CD4-positive, alpha-beta memory T cell (primary cell): ENCODE measurements at places on chromosomes 1 and 21.

- H3K36me3 ChIP-seq, result no peaks in the 10 kb centered on the region
- DNase-seq, result no peak
- no peak overlapping the region for H3K27ac ChIP-seq
- H3K4me1 ChIP-seq, result no peaks in the 10 kb centered on the region
- H3K27me3 ChIP-seq, result no peaks in the 10 kb centered on the region
Measured at GRCh38 chr1:53637511-53638359, 101.2 kb downstream of the GLIS1 start.

DNA sequence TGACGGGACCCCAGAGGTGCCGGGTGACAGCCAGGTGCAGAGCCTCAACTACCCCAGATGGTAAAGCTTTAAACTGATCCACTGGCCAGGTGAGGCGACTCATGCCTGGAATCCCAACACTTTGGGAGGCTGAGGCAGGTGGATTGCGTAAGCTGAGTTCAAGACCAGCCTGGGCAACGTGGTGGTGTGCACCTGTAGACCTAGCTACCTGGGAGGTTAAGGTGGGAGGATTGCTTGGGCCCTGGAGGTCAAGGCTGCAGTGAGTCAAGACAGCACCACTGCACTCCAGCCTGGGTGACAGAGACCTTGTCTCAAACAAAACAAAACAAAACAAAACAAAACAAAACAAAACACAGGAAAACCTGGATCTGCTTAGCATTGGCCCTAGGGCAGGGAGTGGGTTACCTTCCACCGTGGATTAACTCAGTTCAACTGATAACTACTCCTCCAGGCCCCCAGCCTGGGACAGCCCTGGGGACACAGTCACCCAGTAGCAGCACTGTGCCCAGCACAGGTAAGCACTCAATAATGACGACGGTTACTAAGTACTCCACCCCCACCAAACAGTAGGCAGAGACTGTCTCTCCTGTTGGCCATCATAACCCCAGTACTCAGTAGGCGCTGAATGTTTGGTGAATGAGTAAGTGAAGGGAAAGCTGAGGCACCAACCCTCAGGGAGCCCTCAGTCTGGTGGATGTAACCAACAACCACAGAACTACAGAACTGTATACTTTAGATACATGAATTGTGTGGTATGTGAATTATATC, 21.6 kb downstream of the SLC66A1 start:
- no peaks in the 10 kb centered on the region for H3K27me3 ChIP-seq
- H3K4me1 ChIP-seq, result no peaks in the 10 kb centered on the region
- no peak overlapping the region for H3K27ac ChIP-seq
- no peaks in the 10 kb centered on the region for H3K36me3 ChIP-seq
- no peak for DNase-seq
- no peak overlapping the region for H3K4me3 ChIP-seq

DNA sequence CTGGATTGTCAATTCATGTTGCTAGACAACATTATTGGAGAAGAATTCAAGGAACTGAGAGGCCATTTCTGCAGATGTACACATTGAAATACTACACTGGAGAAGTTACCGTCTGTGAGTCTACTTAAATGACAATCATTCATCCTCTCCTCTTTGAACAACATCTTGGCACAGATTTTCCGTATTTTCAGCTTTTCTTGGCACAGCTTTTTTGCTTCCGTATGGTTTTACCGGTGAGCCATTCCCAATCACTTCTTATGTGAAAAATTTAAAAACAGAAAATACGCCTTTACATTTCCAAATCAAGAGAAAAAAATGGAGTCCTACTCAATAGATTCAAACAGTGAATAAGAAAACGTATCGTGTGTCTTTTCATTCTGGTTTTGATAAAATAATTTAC, 1493.7 kb downstream of the AMY1C start:
- H3K36me3 ChIP-seq, result no peaks in the 10 kb centered on the region
- no peaks in the 10 kb centered on the region for H3K4me1 ChIP-seq
- DNase-seq, result no peak
- no peak overlapping the region for H3K4me3 ChIP-seq
- no peaks in the 10 kb centered on the region for H3K27me3 ChIP-seq

- H3K27me3 ChIP-seq, result no peaks in the 10 kb centered on the region
- H3K4me1 ChIP-seq, result peaks cover 71% of the 10 kb centered on the region
- H3K4me3 ChIP-seq, result no peak overlapping the region
- no peak for DNase-seq
- H3K36me3 ChIP-seq, result no peaks in the 10 kb centered on the region
Measured at GRCh38 chr1:181014477-181015250, 8.0 kb downstream of the STX6 start.

DNA sequence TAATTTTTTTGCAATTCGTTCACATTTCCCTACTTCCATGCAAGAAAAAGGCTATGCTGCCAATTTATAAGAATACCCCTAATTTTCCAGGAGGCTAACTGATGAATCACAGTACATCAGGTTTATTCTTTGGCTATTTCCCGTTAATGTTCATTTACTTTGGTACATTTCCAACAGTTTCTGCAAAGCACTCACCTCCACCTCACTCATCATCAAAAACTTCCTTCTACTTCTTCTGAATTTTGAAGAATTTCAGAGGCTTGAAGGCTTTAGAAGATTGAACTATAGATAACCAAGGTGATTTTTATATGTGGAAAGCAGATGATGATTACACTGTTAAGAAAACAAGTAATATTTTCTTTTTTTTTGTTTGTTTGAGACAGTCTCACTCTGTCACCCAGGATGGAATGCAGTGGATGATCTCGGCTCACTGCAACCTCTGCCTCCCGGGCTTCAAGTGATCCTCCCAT, 60.5 kb upstream of the HP1BP3 start:
- no peaks in the 10 kb centered on the region for H3K27me3 ChIP-seq
- no peaks in the 10 kb centered on the region for H3K4me1 ChIP-seq
- no peak for DNase-seq
- H3K36me3 ChIP-seq, result peaks cover 4% of the 10 kb centered on the region

- DNase-seq, result no peak
- H3K4me3 ChIP-seq, result no peak overlapping the region
- H3K27ac ChIP-seq, result no peak overlapping the region
- H3K4me1 ChIP-seq, result peaks cover 10% of the 10 kb centered on the region
- no peaks in the 10 kb centered on the region for H3K27me3 ChIP-seq
Measured at GRCh38 chr1:44515416-44515815, 110.4 kb downstream of the RNF220 start.

DNA sequence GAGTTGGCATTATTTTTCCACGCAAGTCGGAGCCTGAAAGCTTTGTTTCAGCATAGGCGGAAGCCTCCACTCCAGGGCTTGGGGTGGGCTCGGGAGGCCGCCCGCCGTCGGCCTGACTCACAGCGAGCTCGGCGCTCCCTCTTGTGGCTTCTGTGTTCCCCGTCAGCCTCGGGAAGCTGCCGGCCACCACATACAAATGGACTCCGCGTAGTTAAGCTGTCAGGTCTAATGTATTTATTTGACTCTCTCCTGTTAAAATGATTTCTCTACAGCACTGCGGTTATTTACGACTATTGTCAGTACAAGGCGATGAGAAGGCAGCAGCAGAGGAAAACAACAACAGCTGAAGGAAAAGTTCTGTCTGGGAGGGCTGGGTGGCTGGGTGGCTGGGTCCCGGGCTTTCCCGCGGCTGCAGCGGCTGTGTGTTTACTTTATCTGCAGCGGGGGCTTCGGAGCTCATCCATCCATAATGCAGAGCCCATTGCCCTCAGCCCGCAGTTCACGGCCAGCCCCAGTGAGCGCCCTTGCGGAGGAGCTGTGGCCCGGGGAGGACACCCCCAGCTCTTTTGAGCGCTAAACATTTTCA, 375.7 kb upstream of the CAMK1G start:
- H3K27ac ChIP-seq, result no peak overlapping the region
- H3K36me3 ChIP-seq, result no peaks in the 10 kb centered on the region
- no peaks in the 10 kb centered on the region for H3K4me1 ChIP-seq

- no peaks in the 10 kb centered on the region for H3K4me1 ChIP-seq
- no peaks in the 10 kb centered on the region for H3K27me3 ChIP-seq
- peaks cover 6% of the 10 kb centered on the region for H3K36me3 ChIP-seq
- DNase-seq, result no peak
- no peak overlapping the region for H3K4me3 ChIP-seq
Measured at GRCh38 chr1:167416506-167416905, 101.8 kb downstream of the CD247 start.

DNA sequence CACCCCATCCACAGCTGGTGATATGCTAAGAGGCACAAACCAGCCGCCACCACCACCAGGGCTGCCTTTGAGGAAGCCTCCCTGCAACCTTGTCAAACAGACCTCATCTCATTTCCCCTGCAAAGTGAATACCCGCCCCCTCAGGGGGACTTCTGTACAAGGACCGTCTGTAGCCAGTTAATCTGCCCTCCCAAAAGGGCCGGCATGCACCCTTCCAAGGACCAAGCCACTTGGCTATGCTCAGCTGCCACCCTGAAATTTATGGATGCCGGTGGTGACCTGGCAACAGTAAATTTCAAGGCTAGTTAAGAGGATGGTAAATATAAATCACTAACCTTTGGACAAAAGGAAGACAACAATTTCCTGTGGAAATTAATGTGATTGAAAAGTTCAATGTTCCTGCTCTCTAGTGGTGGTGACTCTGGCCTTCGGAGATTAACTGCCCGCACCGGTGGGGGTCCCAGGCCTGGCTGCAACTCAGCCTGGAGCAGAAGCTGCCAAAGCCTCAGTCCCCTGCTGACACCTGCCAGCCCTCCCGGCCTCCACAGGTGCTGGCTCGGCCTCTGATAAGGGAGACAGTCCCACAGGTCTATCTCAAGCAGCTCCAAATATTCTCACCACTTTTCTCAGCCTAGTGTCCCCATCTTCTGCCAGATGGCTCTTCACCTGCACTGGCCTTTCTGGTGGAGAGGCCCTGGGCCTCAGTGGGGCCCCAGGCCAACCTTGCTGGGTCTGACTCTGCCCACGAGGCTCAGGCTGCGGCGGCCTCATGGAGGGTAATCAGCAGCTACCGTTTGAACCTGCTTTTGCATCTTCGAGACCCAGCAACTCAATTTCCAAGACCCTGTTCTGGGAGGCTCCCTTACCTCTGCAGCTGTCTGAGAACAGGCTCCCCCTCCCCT, 12.2 kb downstream of the TMEM53 start:
- DNase-seq, result no peak
- no peak overlapping the region for H3K4me3 ChIP-seq

DNA sequence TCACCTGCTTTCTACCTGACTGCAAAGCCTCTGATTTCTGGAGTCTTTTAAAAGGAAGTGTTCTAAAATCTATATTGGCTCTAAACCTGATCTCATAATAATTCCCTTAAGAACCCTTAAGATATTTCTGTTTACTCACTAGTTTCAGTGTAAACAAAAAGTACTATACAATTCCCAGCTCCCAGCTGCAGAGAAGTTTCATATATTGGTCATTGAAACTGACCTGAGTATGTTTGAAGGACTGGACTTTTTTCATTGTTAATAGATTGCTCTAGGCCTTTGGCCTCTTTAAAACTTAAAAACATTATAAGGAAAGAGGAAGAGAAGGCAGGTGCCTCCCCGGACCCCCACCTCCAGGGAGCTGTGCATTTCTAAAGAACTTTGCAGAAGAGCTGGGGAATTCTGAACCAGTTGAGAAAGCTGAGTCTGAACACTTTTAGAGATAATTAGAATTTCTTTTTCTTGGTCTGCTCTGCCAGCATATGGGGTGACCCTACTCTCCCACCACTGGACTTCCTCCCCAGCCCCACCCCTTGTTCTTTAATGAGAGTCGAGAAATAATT, 23.7 kb downstream of the CLIC6 start:
- no peak overlapping the region for H3K27ac ChIP-seq
- H3K36me3 ChIP-seq, result no peaks in the 10 kb centered on the region
- H3K4me3 ChIP-seq, result no peak overlapping the region
- DNase-seq, result no peak
- no peaks in the 10 kb centered on the region for H3K27me3 ChIP-seq

DNA sequence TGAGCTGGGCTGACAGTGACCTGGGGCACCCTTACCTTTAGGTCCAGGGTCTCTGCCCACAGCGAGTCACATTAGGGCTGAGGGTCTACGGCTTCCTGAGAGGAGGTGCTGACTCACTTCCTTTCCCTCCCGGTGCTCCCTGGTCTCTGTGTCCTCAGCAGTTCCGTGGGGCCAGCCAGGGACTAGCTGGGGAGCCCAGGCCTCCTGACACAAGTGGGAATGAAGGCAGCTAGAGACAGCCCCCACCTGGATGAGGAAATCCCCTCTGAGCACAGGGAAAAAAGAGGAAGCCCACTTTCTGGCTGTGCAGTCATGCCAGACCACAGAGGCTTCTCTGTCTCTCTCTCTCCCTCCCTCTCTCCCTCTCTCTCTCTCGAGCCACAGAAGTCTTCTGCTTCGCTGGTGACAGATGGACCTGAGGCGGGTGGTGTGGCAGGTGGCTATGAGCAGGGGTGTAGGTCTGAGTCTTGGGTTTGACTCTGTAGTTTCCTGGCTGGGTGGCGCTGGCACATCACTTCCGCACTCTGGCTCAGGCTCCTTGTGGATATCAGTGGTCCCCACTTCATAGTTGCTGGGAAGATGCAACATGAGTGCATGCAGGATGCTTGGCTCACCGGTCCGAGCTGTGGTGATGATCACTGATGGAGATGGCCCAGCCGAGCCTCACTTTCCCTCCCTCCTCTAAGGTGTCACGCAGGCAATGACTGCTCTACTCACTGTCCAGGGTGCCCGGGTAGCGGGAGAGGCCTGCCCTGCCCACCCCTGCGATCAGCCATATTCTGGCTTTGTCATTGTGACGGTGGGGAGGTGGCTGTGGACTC, 3.5 kb downstream of the SLC66A1 start:
- no peaks in the 10 kb centered on the region for H3K27me3 ChIP-seq
- peaks cover 32% of the 10 kb centered on the region for H3K4me1 ChIP-seq
- no peak overlapping the region for H3K4me3 ChIP-seq

GRCh38 chr1:169487133-169487532, 1.4 kb upstream of the SLC19A2 start:
- no peak overlapping the region for H3K4me3 ChIP-seq
- no peak overlapping the region for H3K27ac ChIP-seq
- peaks cover 20% of the 10 kb centered on the region for H3K4me1 ChIP-seq
- no peaks in the 10 kb centered on the region for H3K27me3 ChIP-seq
- H3K36me3 ChIP-seq, result no peaks in the 10 kb centered on the region

DNA sequence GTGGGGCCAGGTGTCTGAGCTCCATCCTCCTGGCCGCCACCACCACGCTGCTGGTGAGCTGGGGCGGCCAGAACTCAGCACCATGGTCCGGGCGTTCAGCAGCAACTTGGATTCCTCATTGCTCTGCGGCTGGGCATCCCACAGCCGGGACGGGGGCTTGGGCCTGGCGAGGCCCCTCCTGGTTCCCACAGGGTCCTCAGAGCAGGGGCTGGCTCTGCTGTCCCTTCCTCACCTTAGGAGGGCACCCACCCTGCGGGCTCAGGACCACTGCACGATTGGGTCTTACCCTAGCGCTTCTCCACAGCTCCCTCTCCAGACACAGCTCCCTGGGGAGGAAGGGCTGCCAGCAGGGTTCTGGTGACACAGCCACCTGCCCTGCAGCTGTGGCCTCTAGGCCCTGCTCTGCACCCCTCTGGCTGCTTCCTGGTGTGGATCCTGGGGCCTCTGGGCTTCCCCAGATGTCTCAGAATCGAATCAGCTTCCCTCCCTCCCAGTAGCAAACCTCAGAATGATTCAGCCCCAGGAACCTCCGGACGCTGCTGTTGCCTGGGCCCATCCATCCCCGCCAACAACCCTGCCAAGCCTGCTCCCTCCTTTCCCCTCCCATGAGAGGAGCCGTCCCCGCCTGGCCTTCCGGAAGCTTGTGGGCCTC, 25.0 kb downstream of the CRYAA start:
- H3K36me3 ChIP-seq, result no peaks in the 10 kb centered on the region
- no peak for DNase-seq
- H3K4me3 ChIP-seq, result no peak overlapping the region
- no peaks in the 10 kb centered on the region for H3K4me1 ChIP-seq
